ENCODE measurements at places on chromosomes 16 and 17.

GRCh38 chr16:82005027-82005830 lies 6.0 kb downstream of the SDR42E1 start:
- no peak for DNase-seq

- DNase-seq = no peak
These were observed 217.5 kb downstream of the RBFOX1 start for GRCh38 chr16:7550096-7550495.

DNA sequence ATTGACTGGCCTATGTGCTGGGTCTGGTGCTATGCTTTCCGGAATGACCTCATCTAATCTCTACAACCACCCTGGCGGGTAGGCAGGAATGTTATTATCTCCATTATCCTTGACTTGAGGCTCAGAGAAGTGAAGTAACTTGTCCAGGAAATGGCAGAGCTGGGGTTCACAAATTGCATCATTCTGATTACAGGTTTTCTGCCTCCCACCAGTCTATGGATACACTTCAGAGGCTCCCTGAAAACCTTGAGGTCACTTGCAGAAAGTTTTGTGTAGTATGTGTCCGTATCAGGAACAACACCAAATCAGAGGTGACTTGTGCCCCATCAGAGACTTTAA lies 19.1 kb downstream of the NOD2 start:
- DNase-seq = no peak

- DNase-seq = no peak
These were observed 42.1 kb downstream of the MPRIP start for GRCh38 chr17:17084317-17084835.

GRCh38 chr17:82979718-82980117 lies 99.7 kb upstream of the METRNL start:
- no peak for DNase-seq

Measured in skeletal muscle cell (primary cell).